ENCODE measurements at places on chromosomes 4 and X.
A peak's percentile ranks its signal among the peaks of the same experiment; 100 is the strongest.

DNA sequence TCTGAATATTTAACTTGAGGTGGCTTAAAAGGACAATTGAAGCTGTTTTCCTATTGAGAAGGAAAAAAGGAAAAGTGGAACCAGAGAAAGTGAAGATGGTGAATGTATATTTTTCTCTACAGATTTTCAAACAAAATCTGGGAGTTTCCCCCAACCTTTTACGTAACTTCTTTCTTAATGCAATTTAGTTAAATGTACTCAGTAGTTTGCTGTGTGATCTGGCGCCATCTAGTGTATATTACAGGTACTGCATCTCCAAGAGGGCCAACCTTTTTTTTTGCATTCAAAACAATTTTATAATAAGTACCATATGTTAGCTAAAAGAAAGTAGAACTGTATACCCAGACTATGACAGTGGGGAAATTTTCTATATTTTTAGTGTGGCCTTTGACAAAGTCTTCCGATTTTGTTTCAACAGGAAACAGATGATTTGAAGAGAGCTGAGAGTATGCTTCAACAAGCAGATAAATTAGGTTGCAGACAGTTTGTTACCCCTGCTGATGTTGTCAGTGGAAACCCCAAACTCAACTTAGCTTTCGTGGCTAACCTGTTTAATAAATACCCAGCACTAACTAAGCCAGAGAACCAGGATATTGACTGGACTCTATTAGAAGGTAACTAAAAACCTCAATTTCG lies 82.0 kb downstream of the PLS3 start:
- peak; percentile 7 for DNase-seq

DNA sequence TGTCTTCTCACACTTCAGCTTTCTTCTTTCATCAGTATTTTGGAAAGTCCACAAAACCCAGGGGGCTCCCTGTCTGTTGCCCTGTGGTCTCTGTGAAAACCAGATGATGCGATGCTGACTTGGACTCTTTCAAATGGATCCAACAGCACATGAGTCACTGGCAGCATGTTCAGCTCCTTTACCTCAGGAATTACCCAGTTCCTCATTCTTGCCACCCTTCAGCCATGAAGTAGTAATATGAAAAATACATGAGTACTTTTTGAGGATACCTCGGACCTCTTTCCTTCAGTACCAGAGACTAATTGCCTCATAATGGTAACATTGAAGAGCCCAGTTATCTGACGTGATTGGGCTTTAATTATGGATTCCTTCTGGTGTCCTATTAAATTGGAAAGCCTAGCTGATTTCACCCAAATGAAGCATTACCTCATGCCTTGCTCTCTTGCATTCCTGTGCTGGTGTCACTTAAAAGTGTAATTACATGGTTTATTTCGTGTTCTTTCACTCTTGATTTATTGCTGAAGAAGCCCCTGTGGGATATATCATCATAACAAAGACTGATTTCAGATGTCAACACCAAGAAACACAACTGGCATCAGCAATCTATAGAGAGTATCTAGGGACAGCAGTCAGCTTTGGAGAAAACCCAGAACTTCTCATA lies 63.4 kb downstream of the NFKB1 start:
- DNase-seq = no peak

- no peak for DNase-seq
These were observed 328.3 kb downstream of the UNC5C start for GRCh38 chr4:95220205-95221175.

- no peak for DNase-seq
These were observed 33.1 kb downstream of the GAK start for GRCh38 chr4:898869-899555.

DNA sequence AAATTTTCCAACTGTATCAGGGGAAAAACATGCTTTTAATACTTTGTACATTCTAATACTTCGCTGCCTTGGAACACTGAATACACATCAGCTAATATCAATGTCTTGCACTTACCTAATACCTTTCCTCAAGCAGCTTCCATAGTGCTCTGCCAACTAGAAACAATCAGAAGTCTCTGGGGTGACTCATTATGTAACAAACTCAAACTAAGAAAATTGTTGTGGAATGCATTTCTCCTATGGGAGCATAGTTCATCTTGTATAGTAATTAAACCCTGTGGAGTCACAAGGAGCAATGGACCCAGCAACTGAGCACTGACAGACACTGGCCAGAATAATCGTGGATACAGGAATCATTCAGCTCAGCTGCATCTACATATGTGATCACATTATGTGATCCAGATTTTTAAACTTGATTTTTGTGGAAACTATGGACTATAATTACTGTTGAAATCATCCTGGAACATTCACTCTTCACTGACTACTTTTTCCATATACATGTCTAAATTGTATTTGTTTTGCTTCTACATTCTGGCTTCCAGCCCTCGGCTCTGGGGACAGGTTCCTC lies 496.9 kb downstream of the TMA16 start:
- no peak for DNase-seq

DNA sequence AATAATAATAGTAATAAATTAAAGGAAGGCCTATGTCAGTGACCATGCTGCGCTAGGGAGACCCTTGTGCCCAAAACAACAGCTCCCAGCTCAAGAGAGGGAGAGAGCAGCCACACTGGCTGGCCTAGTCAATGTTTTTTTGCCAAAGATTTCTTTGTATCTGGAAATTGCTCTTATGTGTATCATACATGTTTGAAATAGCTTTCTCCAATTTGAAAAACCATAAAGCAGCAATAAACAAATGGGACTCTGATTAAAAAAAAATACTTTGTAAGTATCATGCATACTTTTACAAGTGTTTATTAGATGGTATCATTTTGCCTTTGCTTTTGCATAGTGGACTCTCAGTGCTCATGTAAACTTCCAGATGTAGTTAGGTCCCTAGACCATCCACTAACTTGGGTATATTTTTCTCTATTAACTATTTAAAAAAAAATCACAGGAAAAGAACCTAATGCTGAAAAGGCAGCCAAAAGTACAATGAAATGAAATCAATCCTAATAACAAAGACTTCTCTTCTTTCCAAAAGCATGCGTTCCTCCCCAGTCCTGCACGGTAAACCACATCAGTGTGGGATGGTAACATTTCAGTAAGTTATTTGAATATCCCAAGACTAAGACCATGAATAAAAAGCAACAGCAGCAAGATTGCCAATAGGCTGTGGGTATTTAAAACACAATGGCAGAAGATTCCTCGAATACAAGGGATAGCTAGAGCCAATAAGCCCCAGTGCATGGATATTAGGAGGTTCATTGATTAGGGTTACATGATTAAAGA lies 117.6 kb downstream of the PALLD start:
- no peak for DNase-seq

DNA sequence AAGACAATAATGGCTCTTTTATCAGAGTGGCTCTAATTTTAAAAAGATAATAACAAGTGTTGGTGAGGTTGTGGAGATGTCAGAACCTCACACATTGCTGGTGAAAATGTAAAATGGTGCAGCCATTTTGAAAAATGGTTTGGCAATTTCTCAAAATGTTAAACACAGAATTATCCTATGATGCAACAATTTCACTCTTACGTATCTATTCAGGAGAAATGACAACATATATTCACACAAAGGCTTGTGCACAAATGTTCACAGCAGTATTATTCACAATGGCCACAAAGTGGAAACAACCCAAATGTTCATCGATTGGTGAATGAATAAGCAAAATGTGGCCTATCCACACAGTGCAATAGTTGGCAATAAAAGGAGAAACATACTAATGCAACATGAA lies 24.7 kb downstream of the ENPP6 start:
- no peak for DNase-seq

- DNase-seq = no peak
These were observed 46.5 kb downstream of the HADH start for GRCh38 chr4:108036213-108036612.

DNA sequence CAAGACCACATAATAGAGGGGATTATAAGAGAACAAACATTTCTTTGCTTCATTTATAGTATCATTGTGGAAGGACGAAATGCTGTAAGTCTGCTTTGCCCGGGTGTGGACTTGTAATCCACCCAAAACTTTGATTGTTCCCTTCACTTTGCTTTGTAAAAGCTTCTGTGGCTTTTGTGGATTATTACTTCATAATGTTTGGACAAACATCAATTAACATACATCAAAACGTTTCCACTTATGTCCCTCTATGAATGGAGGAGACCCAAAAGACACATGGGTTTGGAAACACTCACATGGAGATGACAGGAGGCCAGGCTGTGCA lies 415.4 kb downstream of the SPRY1 start:
- DNase-seq = peak; percentile 0

- DNase-seq = no peak
These were observed 64.9 kb upstream of the SOD3 start for GRCh38 chr4:24730256-24731001.

GRCh38 chrX:130539721-130540321 lies 138.0 kb downstream of the RBMX2 start:
- DNase-seq = peak; percentile 8

DNA sequence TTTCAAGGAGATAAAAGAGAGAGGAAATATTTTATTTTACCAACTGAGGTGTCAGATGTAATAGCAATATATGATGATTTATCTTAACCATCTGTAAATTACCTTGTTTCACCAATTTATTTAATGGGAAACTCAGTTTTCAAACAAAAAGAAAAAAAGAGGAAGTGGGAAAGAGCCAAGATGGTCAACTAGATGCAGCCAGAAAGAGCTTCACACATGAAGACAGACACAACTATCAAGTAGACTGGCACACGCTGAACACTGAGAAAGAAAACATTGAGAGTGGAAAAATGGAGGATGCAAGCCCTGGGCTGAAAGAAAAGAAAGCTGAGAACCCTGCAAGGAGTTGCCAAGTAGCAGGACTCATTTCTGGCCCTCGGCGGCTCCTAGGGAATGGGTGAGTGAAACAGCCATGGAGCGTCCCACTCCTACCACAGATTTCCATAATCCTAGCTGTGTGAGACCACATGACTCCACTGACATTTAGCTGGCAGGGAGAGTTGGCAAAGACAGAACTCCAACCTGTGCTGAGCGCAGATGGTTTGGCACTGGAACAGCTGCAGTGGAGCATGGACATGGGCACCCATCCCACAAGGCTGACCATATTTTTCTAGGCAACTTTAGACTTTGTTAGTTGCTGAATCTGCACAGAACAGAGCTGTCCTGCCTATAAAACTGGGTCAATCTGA lies 409.3 kb downstream of the FAM47B start:
- no peak for DNase-seq

GRCh38 chr4:166896254-166896653 lies 338.0 kb downstream of the SPOCK3 start:
- DNase-seq = no peak

DNA sequence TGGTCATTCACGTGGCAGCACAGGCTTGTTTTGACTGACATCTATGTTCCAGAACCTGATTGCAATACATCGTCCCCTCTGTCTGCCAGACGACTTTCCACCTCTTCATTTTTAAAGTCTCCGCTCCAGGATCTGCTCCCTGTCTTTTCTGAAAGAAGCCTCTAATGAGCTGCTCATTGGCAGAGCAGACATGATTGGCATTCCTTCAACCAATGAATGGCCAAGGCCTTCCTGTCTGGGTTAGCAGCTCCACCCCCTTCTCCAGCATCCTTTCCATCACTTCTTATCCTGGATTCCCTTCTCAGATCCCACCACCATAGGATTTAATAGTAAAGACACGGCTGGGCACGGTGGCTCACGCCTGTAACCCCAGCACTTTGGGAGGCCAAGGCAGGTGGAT lies 202.7 kb upstream of the KLF3 start:
- no peak for DNase-seq

DNA sequence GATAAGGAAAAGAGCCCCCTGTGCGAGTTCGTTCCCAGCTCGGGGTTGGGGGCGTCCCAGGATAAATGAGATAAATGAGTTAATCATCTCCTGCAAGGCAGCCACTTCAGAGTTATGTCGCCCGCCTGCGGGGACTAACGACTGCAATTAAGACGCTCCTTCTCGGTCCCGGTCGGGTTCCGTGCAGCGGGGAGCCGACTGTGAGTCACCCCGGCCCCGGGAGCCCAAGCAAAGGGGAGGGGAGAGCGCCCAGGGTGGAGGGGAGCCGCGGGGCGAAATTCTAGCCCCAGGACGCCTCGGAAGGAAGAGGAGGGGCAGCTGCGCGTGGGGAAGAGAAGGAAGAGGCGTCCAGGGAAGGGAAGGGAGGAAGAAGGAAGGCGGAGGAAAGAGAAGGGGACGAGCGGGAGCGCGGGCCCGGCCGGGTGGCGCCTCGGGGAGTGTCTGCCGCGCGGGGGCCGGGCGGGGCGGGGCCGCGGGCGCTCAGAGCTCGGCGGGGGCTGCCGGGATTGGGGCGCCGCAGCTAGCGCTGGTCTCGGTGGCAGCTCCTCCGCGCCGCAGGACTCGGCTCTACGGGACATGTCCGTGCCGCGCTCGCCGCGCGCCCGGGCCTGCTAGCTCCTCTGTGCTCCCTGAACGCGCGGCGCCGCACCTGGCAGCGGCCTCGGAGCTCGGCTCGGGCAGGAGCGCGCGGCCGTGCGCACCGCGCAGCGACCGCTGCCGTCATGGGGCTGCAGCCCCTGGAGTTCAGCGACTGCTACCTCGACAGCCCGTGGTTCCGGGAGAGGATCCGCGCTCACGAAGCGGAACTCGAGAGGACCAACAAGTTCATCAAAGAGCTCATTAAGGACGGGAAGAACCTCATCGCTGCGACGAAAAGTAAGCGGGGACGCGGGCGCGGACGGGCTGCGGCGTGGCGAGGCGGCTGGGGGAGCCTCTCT lies at the start of gene ARHGAP10:
ARHGAP10 (plus strand) TSS at position 509 of the 938 bp plus-strand sequence; CDS start at position 723, 214 bp downstream.
- DNase-seq = no peak

DNA sequence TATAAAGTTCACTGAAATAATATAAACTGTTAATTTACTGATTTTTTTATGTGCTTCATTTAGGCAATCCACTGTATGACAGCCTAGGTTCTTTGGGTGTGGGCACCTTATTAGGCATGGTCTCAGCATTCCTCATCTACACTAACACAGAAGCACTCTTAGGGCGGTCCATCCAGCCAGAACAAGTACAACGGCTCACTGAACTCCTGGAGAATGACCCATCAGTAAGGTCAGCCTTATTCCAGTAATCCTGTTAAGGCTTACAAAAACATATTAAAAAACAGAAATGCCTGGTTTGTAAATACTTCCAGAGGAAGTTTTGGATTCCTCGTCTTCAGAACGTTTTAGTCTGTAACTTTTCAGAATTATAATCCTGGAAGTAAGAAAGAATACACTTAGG lies 80.1 kb downstream of the SLC30A9 start:
- DNase-seq = no peak

GRCh38 chr4:1300466-1301455 lies 11.1 kb downstream of the MAEA start:
- no peak for DNase-seq
